ENCODE measurements at places on chromosomes 6 and 20.

- DNase-seq, result peak; percentile 66
These were observed 29.9 kb upstream of the AGPAT4 start for GRCh38 chr6:161303628-161304340.

DNA sequence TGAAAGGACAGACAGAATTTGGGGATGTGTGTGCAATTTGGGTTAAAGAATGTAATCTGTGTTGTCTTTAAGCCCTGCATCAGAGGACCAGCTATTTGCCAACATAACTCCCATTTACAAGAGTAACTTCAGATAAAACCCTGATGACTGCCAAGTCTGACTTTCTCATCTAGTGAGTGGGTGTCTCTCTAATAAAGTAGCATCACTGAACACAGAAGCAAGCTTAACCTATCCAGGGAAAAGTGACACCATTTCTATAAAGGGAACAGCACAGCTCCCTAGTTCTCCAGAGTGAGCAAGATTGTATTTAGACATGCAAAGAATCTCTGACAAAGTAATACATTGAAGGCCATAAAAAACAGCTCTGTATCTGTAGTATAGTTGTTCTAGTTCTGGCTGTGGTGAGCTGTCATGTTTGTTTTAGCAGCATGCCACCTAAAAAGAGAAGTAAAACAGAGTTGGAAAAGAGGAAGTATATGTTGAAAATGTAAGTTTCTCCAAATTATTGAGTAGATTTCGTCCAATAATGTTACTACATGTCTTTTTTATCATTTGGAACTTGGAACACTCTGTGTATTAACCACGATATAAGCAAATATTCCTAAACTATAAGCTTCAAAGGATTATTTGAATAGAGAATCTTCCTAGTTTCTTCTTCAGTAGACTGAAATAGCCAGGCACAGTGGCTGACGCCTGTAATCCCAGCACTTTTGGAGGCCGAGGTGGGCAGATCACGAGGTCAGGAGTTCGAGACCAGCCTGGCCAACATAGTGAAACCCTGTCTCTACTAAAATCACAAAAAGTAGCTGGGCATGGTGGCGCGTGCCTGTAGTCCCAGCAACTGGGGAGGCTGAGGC is 8.8 kb upstream of the PIM1 start:
- DNase-seq, result peak; percentile 56

GRCh38 chr6:41768545-41769308 is 11.0 kb downstream of the FRS3 start:
- no peak for DNase-seq

GRCh38 chr20:61464307-61465303 is 212.5 kb downstream of the CDH4 start:
- DNase-seq, result no peak

DNA sequence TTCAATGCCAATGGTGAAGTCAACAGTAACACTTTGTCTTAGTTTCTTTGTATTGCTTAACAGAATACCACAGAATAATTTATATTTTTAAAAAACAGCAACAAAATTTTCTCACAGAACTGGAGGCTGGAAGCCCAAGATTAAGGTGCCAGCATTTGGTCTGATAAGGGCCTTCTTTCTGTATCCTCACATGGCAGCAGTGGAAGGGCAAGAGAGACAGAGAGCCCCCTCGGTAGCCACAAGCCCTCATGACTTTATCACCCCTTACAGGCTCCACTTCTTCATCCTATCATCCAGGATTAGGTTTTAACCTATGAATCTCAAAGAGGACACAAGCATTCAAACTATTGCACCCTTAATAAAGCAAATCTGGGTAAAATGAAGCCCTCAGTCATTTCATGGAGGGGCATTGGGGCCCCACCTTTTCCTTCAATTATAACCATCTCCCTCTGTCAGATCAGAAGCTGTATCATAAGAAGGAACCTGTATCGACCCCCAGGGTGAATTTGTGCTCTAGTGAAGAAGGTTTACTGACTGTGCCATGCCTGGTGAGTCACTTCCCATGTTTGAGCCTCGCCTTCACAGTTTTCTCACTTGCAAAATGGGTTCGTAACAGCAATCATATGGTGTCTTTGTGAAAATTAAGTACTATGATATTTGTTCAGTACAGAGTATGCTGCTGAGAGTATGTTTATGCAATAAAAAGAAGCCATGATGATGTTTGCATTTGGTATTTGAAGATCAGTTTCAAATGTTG is 178.2 kb downstream of the LRFN2 start:
- no peak for DNase-seq

GRCh38 chr6:17099401-17100059 is 2.3 kb upstream of the STMND1 start:
- DNase-seq, result no peak

DNA sequence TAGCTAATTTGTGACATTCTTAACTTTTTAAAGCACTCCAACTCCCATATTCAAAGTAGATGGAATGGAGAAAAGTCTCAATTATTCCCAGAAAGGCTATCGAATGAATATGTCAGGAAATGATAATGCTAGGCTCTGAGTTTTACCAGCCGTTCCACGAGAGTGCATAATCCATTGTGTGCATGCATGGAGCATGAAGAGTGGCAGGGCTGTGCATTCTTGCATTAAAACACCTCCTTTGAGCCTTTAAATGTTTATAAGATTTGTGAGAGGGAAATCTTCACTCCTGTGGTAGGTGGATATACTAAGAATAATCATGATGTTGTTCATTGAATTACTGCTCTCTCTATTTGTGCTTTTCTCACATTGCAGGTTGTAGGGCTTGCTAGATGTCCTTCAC is 178.3 kb downstream of the CARMIL1 start:
- DNase-seq, result no peak

DNA sequence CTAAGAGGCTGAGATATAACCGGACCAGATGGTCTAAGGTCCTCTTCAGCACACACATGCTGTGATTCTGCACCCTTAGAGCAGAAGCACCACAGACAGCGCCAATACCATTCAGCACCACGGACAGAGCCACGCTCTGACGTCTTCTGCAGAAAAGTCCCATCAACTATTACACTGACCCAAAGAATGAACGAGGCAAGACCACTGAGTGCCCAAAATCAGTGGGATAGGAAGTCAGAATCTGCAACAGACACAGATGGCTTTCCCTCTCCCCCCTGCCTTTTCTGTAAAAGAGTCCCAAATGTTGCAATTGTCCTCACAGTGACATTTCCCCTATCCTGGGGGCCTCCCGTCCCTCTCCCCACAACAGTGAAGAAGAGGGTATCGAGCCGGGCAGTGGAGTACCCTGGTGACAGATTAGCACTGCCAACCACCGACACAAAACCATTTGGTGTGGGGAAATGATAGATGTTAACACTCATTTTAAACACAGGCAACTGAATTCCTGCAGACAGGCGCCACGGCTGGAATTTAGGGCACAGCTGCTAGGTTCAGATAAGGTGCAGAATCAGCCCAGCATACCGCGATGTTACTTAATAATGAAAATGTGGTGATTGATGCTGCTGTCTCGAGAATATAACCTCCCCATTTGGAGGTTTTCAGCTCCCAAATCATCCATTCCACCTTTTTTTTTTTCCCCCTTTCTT is 66.6 kb upstream of the CTNNBL1 start:
- peak; percentile 49 for DNase-seq

- no peak for DNase-seq
These were observed 55.0 kb upstream of the EXOC2 start for GRCh38 chr6:747921-748320.

DNA sequence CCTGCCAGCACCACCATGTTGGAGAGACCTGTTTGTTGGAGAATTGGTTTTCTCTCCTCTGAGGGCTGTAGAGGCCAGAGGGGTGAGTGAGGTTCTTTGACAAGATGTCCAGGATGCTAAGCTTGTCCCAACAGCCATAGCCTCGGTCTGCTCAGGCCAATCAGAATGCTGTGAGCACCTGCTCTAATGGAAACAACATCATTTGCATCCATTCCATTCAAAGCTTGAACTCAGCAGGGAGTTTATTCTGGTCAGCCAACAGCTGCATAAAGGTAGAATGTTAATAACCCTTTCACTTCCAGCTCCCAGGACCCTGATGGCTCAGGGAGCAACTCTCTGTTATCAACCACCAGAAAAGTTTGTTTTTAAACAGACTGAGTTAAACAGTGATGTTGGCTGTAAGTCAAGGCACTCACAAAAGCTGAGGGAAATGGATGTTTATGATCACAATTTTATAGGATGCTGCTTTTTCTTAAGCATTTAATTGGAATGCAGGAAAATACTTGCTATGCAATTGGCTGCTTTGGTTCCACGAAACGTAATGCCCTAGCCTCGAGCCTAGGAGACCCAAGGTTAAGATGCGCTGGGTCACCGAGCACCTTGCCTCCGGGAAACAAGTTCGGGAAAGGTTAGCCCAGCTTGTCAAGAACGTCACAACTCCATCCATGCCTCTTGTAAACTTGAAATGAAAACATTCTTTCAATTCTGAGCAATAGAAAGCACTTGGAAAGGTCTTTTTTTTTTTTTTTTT is 155.2 kb downstream of the NFATC2 start:
- no peak for DNase-seq

- peak; percentile 72 for DNase-seq
These were observed 10.9 kb upstream of the BNIP5 start for GRCh38 chr6:36347621-36348020.

DNA sequence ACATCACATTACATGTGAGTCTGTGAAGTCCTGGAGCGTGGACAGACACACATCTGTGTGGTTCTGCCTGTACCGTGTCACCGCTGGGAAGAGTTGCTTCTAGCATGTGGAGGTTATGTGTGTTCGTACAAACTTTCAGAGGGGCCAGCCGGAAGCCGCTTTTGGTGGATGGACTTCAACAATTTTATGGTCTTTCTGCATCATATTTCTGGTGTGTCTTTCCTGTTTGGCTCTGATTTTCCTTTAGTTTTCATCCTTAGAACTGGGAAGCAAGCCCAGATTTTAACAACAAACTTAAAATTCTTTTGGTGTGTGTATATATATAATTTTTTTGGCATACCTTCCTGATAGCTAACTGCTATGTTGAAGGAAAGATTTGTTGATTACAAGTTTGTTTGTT is 71.2 kb downstream of the TIAM2 start:
- peak; percentile 34 for DNase-seq

DNA sequence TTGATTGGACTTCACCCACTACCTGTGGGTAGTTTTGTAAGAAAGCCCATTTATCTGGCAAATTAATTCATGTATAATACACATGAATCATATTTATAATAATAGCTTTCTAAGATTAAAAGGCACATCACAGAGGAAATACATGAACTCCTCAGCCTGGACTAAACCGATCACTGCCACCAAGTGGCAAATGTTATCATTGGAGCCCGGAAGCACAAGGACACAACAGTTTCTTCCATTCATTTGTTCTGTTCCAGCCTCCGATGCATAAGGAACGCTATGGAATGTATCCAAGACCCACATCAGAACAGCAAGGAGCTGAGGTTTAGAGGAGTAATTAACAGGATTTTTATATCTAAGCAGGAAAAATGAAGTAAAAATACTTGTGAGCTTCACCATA is 13.9 kb upstream of the IPCEF1 start:
- peak; percentile 39 for DNase-seq

GRCh38 chr6:135876058-135876457 is 24.6 kb downstream of the PDE7B start:
- no peak for DNase-seq

DNA sequence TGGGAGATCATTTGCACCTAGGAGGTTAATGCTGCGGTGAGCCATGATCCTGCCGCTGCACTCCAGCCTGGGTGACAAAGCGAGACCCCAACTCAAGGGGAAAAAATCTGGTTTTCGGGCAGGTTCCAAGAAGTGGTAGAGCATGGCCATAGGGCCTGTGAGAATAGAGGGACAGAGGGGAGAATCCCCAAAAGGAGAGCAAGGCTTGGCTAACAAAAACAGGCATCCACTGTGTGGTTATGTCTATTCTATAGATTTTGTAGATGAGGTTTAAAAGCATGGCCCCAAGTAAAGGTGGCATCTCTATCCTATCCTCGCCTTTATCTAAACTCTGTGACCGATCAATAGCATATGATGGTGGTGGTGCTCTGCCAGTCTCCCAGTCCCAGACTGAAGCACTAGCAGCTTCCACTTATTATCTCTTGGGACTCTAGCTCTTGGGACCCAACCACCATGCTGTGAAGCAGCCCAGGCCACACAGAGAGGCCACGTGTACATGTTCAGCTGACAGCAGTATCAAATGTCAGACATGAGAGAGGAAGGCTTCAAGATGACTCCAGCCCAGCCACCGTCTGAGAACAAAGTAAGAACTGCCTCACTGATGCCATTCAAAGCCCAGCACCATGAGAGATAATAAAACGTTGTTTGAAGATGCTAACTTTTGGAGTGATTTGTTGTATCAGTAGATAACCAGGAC is 27.7 kb downstream of the EIF2S2 start:
- no peak for DNase-seq

DNA sequence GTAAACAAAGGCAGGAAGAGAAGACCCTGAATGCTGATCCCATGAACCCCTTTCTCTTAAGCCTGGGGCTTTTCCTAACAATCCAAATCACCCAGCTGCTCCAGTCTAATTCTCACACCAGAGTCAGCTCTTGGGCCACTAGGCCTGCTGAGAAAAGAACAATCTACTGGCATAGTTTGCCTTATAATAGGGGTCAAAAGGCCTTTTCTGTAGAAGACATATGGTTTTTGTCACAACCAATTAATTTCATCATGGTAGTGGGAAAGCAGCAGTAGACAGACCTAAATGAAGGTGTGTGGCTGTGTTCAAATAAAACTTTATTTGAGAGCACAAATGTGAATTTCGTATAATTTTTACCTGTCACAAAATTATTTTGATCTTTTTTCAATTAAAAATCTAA is 994.7 kb upstream of the EPHA7 start:
- no peak for DNase-seq

Data from iris pigment epithelial cell (primary cell).